ENCODE measurements at places on chromosomes 7 and 10.

- DNase-seq = no peak
Observed at GRCh38 chr7:80095545-80095944, 39.1 kb upstream of the GNAI1 start.

DNA sequence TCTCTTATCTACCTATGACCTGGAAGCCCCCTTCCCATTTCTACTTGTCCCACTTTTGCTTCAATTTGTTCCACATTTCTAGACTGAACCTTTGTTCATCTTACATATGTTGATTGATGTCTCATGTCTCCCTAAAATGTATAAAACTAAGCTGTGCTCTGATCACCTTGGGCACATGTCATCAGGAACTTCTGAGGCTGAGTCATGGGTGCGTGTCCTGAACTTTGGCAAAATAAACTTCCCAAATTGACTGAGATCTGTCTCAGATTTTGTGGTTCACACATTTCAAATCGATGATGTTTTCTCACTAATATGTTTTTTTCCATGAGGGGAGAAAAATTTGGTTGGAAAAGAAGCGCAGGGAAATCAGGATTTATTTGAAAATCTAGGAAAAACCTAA is 406.2 kb upstream of the LRRTM3 start:
- DNase-seq = no peak

- no peak for DNase-seq
Observed at GRCh38 chr7:158840604-158841003, 11.3 kb upstream of the ESYT2 start.

DNA sequence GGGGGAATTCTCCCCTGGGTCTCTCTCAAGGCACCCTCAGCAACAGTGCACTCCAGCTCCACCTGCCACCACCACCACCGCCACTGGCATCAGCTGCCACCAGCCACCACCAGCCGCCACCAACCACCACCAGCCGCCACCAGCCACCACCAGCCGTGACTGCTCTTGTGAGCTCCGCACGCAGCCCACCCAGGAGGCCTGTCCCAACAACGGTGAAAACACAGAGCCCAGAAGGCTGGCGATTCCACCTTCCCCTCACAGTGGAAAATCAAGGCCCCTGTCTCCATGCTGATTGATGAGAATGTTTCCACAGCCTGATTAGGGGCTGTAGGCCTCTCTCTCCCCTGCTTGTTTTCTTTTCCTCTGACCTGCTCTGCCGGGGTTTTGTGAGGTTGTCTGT is 41.1 kb downstream of the COBL start:
- no peak for DNase-seq

DNA sequence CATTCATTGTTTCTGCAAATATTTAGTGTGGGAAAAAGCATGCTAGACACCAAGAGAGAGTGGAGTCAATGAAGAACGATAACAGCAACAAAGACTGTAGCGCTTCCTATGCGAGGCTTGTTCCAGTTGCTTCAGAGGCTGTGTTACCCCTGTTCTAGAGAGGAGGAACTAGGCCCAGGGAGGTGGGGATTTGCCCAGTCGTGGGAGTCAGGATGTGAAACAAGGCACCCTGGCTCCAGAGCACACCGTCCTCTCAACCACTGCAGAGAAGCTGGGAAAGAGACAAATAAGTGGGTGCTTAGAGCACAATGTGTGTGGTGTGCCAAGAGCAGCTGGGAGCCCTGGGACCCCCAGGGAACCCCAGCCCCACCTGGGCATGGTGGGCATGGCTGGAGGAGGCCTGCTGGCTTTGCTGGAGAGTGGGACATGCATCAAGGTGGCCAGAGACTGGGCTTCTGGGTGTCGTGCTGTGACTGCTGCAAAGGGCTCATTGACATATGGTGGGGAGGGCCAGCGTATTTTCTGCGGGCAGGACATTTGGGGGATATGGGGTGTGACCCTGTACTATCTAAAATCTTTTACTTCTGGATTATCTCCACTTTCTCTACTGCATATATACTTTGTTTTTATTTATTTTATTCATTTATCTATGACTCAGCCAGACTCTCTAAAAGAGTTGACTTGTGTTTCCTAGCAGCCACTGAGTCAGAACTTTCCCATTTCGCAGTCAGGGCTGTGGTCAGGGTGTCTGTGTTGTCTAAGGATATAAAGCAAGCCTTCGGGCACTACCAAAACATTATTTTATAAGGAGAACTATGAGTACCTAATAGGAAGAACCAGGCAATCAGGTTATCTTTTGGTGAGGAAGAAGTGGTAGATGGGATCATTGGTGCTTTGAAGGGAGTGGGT is 95.4 kb downstream of the TCF7L2 start:
- DNase-seq = no peak

DNA sequence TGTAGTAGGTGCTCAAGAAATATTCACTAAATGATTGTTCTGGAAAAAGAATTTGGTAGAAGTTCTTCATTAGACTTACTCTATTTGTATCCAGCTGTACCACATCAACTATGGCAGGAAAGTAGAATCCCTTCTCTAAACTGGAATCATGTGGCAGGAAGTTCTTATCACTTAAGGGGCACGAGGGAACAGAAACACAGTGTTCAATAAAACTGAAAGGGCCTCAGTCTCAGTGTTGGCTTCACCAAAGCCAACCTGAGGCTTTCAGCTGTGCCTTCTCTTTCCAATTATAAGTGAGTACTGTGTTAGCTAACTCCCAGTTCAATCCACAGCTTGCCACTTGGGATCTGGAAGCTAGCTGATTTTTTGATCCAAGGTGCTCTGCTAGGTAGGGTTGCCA is 257.6 kb upstream of the LRGUK start:
- DNase-seq = no peak

GRCh38 chr7:102992938-102993717 is 80.3 kb downstream of the LRRC17 start:
- peak; percentile 39 for DNase-seq

GRCh38 chr7:38372290-38372689 is 98.9 kb upstream of the TARP start:
- no peak for DNase-seq

DNA sequence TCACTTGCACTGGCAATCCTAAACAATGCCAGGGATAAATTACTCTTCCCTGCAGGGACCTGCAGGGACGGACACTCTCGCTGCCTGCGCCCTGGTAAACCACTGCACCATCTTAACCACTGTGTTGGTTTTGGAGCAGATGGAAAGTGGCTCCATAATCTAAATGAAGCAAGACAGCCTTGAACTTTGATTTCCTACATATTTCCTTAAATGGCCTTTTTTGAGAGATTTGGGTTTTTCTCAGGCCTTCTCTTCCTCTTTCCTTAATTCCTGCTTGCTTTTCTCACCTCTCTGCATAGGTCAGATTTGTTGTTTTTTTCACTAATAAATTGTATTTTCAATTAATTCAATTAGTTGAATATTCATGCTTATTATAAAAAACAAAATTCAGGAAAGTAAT is 2.8 kb downstream of the PILRA start:
- DNase-seq = no peak

DNA sequence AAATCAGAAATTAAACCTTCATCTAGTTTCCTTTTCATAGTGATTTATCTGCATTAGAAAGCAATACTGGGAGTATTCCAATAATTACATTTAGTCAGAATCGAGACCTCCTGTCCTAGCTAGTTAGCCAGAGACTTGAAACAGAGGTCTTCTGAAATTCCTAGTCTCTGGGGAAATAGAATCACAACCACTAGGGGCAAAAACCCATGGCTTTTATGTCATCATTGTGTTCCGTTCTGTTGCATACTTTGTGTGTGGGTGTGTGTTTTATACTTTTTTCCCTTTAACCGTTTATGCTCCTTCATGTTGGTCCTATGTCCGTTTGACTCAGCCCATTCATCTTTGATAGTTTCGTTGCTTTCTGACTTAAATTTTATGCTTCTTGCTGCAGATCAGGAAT is 79.8 kb downstream of the RALA start:
- no peak for DNase-seq

- DNase-seq = no peak
Observed at GRCh38 chr7:50393076-50393475, 57.1 kb downstream of the FIGNL1 start.

DNA sequence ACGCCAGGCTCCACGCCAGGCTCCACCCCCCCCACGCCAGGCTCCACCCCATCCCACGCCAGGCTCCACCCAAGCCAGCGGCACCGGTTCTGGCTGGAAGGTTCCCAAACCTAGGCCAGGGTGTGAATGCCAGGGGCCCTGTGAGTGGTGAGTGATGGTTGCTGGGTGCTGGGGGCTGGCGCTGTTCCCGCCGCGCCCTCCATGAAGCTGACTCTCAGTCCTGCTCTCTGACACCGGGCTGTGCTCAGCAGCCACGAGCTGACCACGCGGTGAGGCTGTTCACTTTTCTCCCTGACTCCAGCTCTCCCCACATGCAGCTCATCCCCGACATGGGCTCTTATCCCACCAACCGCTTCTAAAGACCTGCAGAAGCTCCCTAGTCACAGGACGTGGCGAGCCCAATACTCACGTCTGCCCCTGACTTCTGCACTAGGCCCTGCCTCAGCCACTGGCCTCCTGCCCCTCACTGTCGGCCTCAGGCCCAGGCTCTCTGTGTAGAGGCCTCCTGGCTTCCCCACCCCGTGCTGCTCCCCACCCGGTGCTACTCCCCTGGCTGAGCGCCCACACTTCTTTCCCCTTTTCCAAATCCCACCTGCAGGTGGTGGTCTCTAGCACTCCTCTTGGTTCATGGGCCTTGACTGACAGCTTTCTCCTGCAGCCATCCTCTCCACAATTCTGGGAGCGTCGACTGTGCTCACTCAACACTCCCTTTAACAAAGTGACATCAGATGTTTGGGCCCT is 603.0 kb downstream of the PTPRN2 start:
- no peak for DNase-seq

GRCh38 chr7:73645643-73646174 is 21.4 kb upstream of the MLXIPL start:
- no peak for DNase-seq

GRCh38 chr10:52961323-52961722 is 188.7 kb upstream of the MBL2 start:
- DNase-seq = no peak

- DNase-seq = no peak
Observed at GRCh38 chr10:26637521-26638275, 59.8 kb upstream of the PDSS1 start.

DNA sequence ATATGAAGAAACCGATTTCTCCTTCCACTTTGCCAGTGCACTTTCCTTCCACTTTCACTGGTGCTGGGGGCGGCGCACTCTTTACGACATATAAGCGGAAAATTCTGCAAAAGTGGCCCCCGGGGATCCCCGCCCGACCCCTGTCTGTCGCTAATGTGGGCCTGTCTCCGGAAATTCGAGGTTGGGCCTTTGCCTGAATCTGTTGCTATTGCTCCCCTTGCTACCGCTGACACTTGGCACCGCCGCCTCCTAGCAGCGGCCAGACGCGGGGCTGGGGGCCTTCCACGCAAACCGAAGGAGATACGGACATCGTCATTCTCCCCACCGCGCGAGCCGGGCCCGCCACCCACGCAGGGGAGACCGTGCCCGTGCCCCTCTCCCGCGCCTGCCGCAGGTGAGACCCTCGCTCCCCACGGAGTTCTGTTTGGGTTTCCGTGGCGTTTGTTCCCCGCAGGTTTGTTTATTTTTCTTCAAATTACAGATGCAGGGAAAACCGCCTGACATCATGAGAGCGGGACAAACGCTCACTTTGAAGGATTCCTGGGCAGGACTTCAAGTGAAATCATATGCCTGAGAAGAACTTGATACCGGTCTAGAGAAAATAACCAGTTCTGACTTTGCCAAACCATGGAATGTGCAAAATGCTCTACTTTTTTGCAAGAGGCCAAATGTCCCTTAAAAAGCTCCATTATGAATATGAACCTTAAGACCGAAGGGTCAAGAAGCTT is 5.0 kb downstream of the TWIST1 start:
- DNase-seq = no peak

- no peak for DNase-seq
Observed at GRCh38 chr7:44333911-44334733, 8.7 kb upstream of the CAMK2B start.

DNA sequence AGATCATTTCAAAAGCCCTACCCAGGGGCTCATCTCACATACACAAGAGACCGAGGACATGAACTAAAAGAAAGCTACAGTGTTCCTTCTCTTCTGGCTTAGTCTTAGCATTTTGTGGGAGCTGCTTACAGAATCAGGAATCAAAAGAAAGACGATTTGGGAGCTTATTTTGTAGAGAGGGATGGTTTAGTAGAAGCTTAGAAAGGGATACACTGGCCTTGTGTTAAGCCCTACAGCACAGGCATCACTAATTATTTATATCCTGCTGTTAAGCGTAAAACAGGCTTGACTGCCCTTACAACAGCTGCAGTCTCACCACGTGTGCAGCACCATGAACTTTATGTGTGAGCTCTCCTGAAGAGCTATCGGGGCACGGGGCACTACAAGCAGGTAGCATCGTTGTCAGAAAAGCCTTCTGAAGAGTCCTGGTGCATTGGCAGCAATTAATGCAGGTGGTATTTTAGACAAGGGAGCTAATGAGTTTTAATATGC is 798.3 kb downstream of the NXPH1 start:
- no peak for DNase-seq

DNA sequence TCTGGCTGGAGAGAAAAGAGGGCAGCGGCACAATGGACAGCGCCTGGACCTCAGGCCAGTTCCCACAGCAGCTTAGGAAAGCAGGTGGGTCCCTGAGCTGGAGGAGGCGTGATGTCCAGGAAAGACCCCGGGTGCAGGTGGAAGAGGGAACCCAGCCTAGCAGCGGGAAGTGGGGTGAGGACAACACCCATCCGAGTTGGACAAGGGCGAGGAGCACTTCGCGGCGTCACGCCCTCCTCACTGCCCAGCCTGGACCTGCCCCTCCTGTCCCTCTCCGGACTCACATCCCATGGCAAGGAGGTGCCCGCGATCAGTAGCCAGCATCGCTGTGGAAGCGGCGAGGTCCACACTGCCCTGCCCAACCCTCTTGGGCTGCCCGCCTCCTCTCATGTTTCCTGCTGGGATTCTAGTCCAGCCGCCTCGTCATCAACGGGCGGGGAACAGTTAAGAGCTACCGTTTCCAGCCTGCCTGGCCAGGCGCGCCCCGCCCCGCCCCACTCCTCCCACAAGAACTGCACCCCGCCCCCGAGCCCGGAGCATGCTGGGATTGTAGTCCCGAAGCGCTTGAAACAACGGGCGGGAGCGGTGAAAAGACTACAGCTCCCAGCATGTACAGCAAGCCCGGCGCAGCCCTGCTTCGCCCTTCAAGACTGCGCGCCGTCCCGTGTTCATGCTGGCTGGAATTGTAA is 930.6 kb upstream of the ZNF722 start:
- DNase-seq = no peak

DNA sequence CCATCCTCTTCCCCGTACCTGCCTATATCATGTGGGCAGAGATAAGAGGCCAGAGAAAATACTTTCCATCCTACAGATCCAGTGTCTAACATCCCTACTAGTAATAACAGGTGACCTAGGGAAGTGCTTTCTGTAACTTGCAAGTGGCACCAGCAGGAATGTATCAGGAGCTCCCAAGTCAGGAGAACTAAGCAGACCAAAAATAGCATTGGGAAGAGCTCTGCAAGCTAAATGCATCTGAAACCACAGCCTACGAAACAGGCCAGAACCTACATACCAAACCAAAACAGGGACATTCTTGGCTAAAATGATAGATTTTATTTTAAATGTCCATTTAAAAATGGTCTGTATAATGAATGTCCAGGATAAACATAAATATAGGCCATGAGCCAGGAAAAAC is 680.8 kb downstream of the PHTF2 start:
- DNase-seq = no peak

- no peak for DNase-seq
Observed at GRCh38 chr10:129764011-129764900, 199.8 kb downstream of the EBF3 start.

- no peak for DNase-seq
Observed at GRCh38 chr7:107506674-107507339, 37.0 kb downstream of the GPR22 start.

- DNase-seq = no peak
Observed at GRCh38 chr10:22504766-22505165, 159.5 kb downstream of the SPAG6 start.

Data from HS-27A (cell line).